Cardiac ventricle fibroblast (primary cell): ENCODE measurements at places on chromosomes 5 and 9. TPM values are rescaled to one million over a fixed set of nuclear protein-coding genes. Genes with fewer than 3 reads are reported as not detected.

The GRIA1 gene
- total RNA-seq: not detected in 2 replicates

The PPP3R2 gene
- not detected in 2 replicates for total RNA-seq

The DBH gene
- not detected in 2 replicates for total RNA-seq

The SUSD3 gene
- total RNA-seq: 1.9 and 2.1 TPM in 2 replicates

The RLN1 gene
- total RNA-seq: not detected in 2 replicates

The OGN gene
- total RNA-seq: 25.6 and 25.9 TPM in 2 replicates

The C5orf46 gene
- total RNA-seq: not detected in 2 replicates

The SLC46A2 gene
- total RNA-seq: not detected in 2 replicates

The NPR3 gene
- 6.5 and 7.2 TPM in 2 replicates for total RNA-seq

The PCDHGB7 gene
- total RNA-seq: 19.9 and 21.6 TPM in 2 replicates

The SLC4A9 gene
- total RNA-seq: not detected in 2 replicates

The ZNF366 gene
- 0.44 and 0.88 TPM in 2 replicates for total RNA-seq

The MARVELD2 gene
- 0.24 TPM in 1 of 2 replicates, not detected in the other for total RNA-seq

The FAT2 gene
- 0.05 and 0.06 TPM in 2 replicates for total RNA-seq

The C9orf153 gene
- total RNA-seq: 0.39 TPM in 1 of 2 replicates, not detected in the other

The CDH12 gene
- total RNA-seq: not detected in 2 replicates

The LOX gene
- 147 and 151 TPM in 2 replicates for total RNA-seq

The KLF4 gene
- 11.1 and 11.4 TPM in 2 replicates for total RNA-seq

The FGF1 gene
- total RNA-seq: 0.20 and 0.69 TPM in 2 replicates
